ENCODE measurements at places on chromosomes 5 and 9.

GRCh38 chr5:171355302-171355724, 32.3 kb upstream of the NPM1 start:
- DNase-seq = no peak

DNA sequence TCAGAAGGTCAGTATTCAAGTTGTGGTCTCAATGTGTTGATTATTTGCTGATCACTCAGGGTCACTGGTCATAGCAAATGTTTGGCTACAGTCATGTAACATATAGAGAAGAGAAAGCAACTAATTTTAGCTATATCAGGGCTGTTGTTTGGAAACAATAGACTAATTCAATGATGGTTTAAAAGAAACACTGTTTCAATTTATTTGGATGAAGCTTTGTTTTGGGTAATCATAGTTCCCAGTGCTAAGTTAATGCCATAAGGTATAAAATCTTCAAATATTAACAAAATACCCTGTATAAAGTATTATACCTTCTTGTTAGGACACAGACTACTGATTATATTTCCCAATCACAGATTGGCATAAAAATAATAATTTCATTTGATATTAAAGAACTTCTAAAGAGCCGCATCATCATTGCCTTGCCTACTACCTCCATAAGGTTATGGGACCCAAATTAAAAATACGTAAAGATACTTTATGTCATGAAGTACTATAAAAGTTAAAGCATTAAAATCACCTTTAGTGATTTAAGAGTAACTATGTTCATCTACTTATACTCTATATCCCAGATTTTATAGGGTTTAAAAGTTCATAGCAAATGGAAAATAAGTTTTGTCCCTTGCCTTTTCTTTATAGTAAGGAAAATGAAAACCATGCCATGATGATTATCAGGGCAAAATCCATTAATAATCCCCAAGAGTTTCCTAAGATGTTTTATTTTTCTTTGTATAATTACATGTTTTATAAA, 6.0 kb downstream of the NR3C1 start:
- DNase-seq = no peak

- no peak for DNase-seq
Measured at GRCh38 chr5:75690669-75691068, 26.6 kb downstream of the POC5 start.

GRCh38 chr9:134392900-134393299, 66.6 kb downstream of the RXRA start:
- no peak for DNase-seq

DNA sequence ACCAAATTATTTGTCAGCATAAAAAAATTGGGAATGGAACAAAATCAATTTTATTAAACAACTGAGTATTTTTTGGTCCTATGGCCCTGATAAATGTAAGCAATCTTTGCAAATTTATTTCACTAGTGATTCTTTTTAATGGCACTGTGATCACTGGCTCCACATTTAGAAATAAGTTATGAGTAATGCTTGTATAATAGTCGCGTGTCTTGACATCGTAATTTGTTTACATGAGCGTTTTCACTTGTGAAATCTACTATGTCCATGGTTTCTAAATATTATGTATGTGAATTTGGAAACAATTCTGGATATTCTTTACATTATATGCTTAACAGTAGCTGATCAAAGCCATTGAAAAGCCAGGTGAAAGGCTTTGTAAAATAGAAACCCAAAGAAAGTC, 817.5 kb downstream of the EFNA5 start:
- DNase-seq = no peak

GRCh38 chr5:92401-93220, 643 bp downstream of the PLEKHG4B start:
- DNase-seq = no peak

DNA sequence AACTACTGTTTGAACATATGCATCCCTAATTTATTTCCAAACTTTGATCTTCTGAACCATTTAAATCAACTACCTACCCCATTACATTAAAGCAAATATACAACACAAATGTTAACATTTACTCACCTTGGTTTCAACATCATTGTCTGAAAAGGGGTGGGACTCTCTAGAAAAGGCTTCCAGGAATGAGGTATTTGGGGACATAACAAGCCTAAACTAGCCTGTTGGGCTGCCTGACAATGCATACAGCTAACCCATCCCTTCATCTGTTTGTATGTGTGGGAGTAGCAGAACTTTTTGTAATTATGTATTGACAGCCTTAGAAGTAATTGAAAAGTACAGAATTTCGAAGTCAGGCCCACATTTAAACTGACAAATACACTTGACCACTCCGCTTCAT, 2225.9 kb upstream of the C9orf72 start:
- DNase-seq = no peak

DNA sequence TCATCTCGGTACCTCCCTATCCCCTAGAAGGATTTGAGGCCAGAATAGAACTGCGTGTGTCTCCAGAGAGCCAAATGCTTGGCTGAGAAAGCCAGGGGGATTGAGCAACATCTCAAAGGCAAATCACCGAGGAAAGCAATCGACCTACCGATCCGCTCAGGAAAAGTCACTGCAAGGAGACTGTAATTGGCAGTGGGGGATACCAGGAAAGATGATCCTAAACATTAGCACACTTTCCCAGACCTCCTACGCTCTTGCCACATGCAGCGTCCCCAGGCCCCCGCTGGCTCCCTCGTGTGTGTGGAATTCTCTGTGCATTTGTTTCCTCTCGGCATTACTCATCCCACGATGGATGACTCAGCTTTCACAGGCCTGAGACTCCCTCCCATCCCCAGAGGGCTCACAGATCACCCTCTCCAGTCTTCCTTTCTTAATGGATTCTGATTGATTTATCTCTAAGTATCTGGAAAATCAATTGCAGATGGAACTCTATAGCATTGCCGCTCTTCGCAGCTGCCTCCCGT, 82.2 kb upstream of the ICE1 start:
- DNase-seq = no peak

DNA sequence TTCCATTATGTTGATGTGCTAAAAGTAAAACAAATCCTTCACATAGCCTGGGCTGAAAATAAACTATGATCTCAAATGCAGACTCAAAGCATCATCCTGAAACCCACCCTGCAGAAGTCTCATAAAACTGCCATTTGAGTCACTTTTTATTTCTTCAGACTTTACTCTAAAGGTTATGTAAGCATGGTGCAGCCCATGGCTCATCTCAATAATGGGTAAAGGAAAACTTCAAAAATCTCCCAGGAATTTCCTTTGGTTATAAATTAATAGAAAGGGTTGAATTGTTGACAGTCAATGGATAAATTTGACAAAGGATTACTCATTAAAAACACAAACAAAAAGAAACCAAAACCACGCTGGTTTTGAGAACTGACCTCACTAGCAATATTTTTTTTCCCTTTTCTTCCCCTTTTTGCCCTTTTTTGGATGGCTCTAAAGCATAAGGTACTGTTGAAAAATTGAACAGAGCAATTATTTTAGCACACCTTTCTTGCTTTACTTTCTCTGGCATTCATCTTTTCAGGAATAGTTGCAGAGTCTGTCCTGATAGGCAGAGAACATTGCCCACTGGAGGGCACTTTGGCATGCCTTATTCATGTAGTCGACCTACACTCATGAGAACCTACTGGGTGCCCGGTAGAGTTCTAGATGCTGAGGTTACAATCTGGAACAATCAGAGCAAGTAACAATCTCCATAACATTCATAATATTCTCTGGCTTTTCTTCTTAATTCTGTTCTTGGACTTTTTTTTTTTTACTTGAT, 191.4 kb downstream of the TMEM167A start:
- DNase-seq = no peak

GRCh38 chr9:35859310-35859989, 10.8 kb downstream of the OR13J1 start:
- no peak for DNase-seq

DNA sequence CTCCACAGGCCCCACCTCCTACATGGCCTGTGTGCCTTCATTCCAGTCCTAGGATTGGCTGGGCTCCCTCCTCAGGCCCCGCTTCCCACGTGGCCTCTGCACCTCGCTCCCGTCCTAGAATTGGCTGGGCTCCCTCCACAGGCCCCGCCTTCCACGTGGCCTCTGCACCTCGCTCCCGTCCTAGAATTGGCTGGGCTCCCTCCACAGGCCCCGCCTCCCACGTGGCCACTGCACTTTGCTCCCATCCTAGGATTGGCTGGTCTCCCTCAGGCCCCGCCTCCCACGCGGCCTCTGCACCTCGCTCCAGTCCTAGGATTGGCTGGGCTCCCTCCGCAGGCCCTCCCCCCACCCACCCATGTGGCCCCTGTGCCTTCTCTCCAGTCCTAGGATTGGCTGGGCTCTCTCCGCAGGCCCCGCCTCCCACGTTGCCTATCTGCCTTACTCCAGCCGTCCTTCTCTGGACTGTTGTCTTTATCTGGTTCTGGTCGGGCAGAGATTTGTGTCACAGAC, 45.3 kb upstream of the CACNA1B start:
- no peak for DNase-seq

- DNase-seq = no peak
Measured at GRCh38 chr5:1959725-1960581, 77.2 kb upstream of the IRX4 start.

GRCh38 chr9:98191671-98192502, 550 bp downstream of the CORO2A start:
- no peak for DNase-seq

DNA sequence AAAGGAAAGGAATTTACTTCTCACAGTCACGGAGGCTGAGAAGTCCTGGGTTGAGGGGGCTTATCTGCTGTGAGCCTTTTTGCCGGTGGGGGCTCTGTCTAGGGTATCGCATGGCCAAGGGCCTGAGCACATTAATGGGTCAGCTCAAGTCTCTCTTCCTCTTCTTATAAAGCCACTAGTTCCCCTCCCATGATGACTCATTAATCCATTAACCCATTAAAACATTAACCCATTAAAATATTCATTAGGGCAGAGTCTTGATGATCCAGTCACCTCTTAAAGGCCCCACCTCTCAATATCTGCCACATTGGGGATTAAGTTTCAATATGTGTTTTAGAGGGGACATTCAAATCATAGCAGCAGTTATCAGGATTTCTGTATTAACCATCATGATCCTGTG, 406.3 kb downstream of the SPOCK1 start:
- no peak for DNase-seq

DNA sequence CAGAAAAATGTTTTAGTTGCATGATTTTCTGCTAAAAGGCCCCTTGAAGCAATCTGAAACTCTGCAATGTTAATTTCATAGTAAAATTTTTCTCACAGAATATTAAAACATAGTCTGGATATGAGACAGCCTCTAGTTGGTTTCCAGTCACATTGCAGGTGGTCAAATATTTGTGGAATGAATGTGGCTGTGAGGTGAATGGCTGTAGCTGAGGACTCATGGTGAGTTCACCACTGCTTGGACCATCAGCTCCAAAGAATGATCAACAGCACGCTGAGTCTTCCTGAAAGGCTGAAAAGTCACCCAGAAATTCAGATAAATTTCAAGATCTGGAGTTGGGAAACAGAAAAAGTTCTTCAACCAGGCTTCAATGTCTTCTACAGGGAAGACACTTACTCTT, 79.8 kb downstream of the MAT2B start:
- DNase-seq = no peak

- no peak for DNase-seq
Measured at GRCh38 chr9:89314955-89315354, 3.3 kb upstream of the SECISBP2 start.

DNA sequence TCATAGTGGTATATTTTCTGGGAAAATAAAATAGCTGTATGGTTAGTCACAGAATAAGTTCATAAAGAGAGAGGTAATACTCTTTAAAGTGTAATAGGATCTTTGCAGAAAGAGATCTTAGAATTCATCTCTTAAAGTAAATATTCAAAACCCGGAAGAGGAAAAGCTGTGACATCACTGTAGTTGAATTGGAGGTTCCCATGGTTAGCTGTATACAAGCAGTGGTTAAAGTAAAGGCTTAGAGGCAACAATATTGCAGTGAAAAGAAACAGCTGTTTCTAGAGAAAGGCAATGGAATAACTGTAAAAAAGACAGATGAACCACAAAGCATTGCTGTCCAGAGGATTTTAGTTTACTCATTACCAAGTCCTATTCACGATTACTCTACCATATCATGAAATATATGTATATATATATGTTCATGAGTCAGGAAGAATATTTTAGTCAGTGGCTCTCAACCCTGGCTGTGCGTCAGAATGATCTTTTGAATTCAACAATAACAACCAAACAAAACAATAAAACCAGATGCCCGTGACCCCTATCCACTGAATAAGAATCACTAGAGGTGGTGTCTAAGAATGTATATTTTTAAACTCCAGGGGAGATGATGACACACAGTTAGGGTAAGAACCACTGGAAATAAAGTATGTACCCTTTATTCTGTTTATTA, 4.7 kb downstream of the ERCC6L2 start:
- DNase-seq = no peak

DNA sequence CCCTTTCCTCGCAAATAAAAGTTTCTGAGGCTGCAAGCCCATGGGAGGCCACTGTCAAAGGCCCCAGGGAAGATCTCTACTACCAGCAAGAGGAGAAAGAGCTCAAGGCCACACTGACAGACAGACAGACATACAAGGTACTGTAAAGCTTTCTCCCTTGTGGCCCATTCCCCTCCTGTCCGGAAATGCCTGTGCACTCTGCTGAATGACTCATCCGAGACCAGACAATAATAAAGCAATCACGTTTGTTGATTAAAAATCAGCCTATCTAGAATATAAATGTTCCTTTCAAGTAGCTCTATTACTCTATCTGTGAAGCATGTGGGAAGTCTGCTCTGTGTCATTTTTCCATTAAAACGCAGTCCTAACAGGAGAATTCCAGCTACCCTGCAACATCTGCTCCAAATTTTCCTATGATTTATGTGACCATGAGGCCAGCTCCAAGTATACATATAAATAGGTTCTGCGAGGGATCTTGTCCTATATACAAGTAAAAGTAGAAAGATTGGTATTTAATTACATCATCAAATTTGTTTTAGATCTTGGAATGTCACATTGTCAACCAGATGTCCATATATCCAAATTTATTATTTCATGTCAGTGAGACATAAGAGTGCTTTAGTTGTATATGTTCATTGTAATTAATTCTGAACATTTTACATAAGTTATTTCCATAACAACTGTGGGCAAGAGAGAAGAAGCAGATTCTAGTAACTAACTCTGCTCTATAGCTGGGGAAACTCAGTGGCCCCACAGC, 34.7 kb upstream of the TGFBI start:
- DNase-seq = no peak

- no peak for DNase-seq
Measured at GRCh38 chr9:24986331-24986730, 440.6 kb upstream of the IZUMO3 start.

- no peak for DNase-seq
Measured at GRCh38 chr9:15104826-15105420, 194.7 kb upstream of the FREM1 start.

DNA sequence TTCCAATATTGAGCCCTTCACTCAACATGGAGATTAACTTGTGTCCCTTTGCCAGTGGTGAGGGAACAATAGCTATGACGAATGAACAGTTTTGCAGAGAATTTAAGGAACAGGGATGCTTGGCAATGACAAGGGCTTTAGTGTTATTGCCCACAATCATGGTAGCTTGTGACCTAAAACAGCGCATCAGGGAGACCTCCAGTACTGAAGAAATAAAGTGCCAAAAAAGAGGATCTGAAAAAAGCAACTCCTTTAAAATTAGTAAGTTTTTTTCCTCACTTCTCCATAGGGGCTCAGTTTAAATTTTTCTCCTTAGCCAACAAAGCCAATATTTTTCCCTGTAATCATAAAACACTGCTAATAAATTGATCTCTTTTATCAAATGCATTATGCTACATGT, 41.8 kb upstream of the PAM start:
- no peak for DNase-seq

- no peak for DNase-seq
Measured at GRCh38 chr9:6584881-6585597, 60.5 kb downstream of the GLDC start.

- no peak for DNase-seq
Measured at GRCh38 chr9:135141183-135141774, 53.8 kb downstream of the OLFM1 start.

- no peak for DNase-seq
Measured at GRCh38 chr9:119763260-119763659, 394.0 kb upstream of the BRINP1 start.

Measured in stimulated activated CD8-positive, alpha-beta memory T cell treated with anti-CD3 and anti-CD28 coated beads, Interleukin-7, amount 100 ng/mL, for 1 hour (primary cell).